ENCODE measurements at places on chromosomes 11 and 22. TPM values are rescaled to one million over a fixed set of nuclear protein-coding genes. Genes with fewer than 3 reads are reported as not detected.
A peak's percentile ranks its signal among the peaks of the same experiment; 100 is the strongest.

GRCh38 chr22:41885516-41885915, 29.4 kb downstream of the SHISA8 start:
- no peaks in the 10 kb centered on the region for H3K27me3 ChIP-seq
- no peak overlapping the region for H3K27ac ChIP-seq
- no peak for DNase-seq
- H3K4me1 ChIP-seq = no peaks in the 10 kb centered on the region
- no peak overlapping the region for H3K4me3 ChIP-seq

SYT7 gene
- 0.10 TPM for total RNA-seq

- H3K27me3 ChIP-seq = peaks cover 15% of the 10 kb centered on the region
- H3K27ac ChIP-seq = no peak overlapping the region
- H3K36me3 ChIP-seq = no peaks in the 10 kb centered on the region
- DNase-seq = no peak
- peaks cover 40% of the 10 kb centered on the region for H3K4me1 ChIP-seq
- peak overlapping the region; percentile 78 for H3K4me3 ChIP-seq
Measured at GRCh38 chr22:26588729-26589366, 1.1 kb downstream of the TPST2 start.

- H3K27ac ChIP-seq = no peak overlapping the region
- no peak for DNase-seq
- H3K4me1 ChIP-seq = no peaks in the 10 kb centered on the region
- no peaks in the 10 kb centered on the region for H3K36me3 ChIP-seq
Measured at GRCh38 chr22:26033071-26033470, 136.2 kb upstream of the SEZ6L start.

GRCh38 chr11:75441804-75442132, 8.8 kb upstream of the KLHL35 start:
- no peak overlapping the region for H3K4me3 ChIP-seq
- H3K4me1 ChIP-seq = no peaks in the 10 kb centered on the region
- DNase-seq = no peak
- H3K36me3 ChIP-seq = no peaks in the 10 kb centered on the region
- no peak overlapping the region for H3K27ac ChIP-seq
- no peaks in the 10 kb centered on the region for H3K27me3 ChIP-seq

PTPRCAP gene
- total RNA-seq = 0.89 TPM

GRCh38 chr11:72614381-72614780, 59.8 kb downstream of the PDE2A start:
- DNase-seq = no peak
- peaks cover 54% of the 10 kb centered on the region for H3K27me3 ChIP-seq
- H3K4me1 ChIP-seq = peaks cover 2% of the 10 kb centered on the region
- no peaks in the 10 kb centered on the region for H3K36me3 ChIP-seq

DNA sequence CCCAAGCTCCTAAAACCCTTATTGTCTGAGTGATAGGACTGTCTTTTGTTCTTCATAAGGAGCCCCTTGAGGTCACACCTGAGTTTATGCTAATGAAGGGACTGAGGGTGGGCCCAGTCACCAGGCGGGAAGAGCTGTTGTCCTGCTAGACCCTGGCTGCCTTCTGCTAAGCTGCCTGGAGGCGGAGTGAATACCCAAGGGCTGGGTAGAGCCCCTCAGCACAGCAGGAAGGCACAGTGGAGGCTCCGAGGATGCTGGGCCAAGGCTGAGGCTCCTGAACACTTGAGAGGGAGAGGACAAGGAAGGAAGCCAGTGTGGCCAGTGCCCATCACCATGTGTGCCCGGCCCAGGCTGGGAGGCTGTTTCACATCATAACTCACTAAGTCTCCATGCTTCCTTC, 4.8 kb upstream of the PHF21B start:
- peaks cover 9% of the 10 kb centered on the region for H3K4me1 ChIP-seq
- H3K4me3 ChIP-seq = no peak overlapping the region
- H3K27ac ChIP-seq = no peak overlapping the region
- H3K27me3 ChIP-seq = peaks cover 45% of the 10 kb centered on the region
- DNase-seq = no peak

DNA sequence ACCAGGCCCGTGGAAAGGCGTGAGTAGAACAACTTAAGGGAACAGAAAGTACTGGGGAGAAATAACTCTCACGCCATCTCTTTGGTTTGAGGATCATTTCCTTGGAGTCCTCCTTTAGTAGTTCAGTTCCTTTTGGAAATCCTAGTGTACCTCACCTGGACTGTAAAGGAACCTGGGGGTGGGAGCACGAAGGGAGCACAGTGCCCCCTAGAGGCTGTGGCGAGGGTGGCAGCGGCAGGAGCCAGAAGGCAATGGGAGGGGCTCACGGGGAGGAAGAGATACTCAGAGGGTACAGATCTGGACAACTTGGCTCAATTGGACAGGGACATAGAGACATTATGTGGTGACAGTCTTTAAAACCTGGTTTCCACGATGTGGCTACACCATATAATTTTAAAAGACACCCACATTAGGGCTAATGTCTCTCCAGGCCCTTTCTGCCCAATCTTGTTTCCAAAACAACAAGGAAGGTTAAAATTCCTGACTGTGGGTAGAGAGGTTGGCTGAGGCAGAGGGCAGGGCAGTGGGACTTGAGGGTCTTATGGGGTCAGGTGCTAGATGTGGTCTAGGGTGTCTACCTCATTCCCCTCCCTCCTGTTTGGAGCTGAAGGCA, 87.0 kb downstream of the CSNK2A3 start:
- peaks cover 8% of the 10 kb centered on the region for H3K4me1 ChIP-seq
- no peak overlapping the region for H3K4me3 ChIP-seq
- DNase-seq = no peak
- H3K36me3 ChIP-seq = peaks cover 5% of the 10 kb centered on the region

- no peak overlapping the region for H3K27ac ChIP-seq
- no peak overlapping the region for H3K4me3 ChIP-seq
- H3K27me3 ChIP-seq = no peaks in the 10 kb centered on the region
- H3K36me3 ChIP-seq = peaks cover 39% of the 10 kb centered on the region
- no peak for DNase-seq
- no peaks in the 10 kb centered on the region for H3K4me1 ChIP-seq
Measured at GRCh38 chr11:134205729-134206128, 18.0 kb downstream of the NCAPD3 start.

- H3K4me3 ChIP-seq = no peak overlapping the region
- no peaks in the 10 kb centered on the region for H3K27me3 ChIP-seq
- peaks cover 13% of the 10 kb centered on the region for H3K4me1 ChIP-seq
Measured at GRCh38 chr11:125588505-125588904, 4.1 kb upstream of the STT3A start.

ELFN2 gene
- total RNA-seq = 0.97 TPM

BIRC3 gene
- 1.0 TPM for total RNA-seq

TTLL1 gene
- total RNA-seq = 21.5 TPM

DNA sequence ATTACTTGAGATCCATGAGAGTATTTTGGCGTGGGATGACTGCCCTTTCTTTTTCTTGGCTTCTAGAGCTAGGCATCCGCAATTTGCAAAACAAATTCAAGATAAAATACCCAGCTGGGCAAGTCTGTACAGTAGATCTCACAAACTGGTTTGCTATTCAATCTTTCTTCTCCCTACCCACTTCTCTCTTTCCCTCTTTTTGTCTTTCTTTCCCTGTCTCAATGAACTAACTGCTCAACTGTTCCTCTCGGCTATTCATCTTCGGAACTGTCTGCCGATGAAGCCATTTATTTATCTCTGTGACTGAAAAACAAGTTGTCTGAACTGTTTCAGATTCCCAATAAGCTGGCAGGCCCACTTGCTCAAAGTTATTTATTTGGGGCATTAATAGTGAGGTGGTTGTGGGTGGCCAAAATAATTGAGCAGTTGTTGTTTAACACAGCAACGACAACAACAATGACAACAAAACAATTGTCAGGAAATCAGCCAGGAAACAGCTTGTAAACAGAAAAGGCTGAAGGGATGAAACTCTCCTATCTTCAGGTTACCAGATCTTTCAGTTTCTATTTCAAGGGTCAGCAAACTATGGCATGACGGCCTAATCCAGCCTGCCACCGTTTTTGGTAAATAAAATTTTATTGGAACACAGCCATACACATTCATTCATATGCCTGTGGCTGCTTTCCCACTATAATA, 76.0 kb upstream of the MTMR2 start:
- H3K27me3 ChIP-seq = no peaks in the 10 kb centered on the region
- no peak overlapping the region for H3K27ac ChIP-seq
- DNase-seq = no peak
- H3K36me3 ChIP-seq = peaks cover 4% of the 10 kb centered on the region
- peaks cover 11% of the 10 kb centered on the region for H3K4me1 ChIP-seq

DNA sequence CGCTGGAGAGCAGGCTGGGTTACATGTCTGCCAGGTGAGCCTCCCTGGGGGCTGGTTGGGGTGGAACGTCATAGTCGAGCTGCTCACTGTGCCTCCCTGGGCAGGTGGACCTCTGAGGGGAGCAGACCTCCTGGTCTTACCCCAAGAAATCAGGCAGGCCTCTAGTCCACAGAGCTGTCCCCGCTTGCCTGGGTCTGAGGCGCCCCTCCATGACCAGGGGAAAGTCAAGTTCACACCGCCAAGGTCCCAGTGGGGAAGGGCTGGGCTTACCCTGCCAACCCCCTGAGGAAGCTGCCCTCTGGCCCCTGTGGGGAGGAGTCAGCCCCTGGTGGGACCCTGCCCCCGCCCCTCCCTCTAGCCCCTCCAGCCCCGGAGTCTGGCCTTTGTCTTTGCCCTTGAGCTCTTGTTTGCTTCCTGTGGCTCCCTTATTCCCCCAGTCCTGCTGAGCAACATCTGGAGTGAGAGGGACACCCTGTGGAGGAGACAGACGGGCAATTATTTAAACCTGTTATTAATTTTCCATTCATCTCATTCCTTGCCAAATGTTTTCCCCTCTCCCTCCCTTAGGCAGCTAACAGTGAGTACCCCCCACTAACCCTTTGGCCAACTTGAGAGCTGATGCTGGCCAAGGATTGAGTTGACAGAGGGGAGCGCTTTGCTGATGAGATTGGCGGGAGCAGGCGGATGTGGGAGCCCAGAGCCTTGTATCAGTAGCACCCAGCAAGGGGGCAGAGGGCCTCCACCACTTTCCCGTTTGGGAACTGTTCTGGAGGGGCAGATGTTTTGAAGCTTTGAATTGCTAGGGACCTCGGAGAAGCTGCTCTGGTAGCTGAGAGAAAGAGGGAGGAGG, 83.4 kb downstream of the CEP164 start:
- no peaks in the 10 kb centered on the region for H3K27me3 ChIP-seq
- H3K4me1 ChIP-seq = peaks cover 9% of the 10 kb centered on the region
- H3K36me3 ChIP-seq = peaks cover 34% of the 10 kb centered on the region
- peak overlapping the region; percentile 60 for H3K27ac ChIP-seq

- no peaks in the 10 kb centered on the region for H3K36me3 ChIP-seq
- no peak overlapping the region for H3K27ac ChIP-seq
- no peaks in the 10 kb centered on the region for H3K27me3 ChIP-seq
- peaks cover 12% of the 10 kb centered on the region for H3K4me1 ChIP-seq
- no peak for DNase-seq
Measured at GRCh38 chr11:34650528-34650927, 29.6 kb downstream of the EHF start.

DNA sequence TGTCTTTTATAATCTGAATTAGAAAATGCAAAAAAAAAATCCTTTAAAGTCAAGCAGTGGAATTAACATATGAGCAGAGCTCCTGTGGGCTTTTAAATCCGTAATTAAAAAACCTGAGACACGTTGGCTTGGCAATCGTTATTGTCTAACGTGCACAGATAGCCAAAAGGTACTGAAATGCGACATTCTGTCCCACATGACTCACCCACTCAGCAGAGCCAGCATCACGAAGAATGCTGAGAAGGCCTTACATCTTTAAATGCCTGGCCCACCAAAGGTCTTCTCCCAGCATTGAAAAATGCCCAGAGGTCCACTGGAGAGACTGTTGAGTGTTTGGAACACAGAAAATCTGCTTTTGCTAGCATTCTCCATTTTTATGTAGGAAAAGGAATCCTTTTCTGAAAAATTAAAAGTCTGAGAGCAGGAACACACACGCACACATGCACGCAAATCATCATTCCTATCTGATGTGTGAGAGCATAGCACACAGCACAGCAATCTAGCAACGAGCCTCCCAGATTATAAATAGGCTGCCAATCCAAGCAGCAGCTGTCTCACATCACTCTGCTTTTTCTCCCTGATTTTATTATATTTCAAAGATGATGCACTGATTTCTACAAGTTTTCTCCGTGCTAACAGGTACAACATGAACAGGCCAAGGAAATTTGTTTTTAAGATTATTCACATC, 94.5 kb downstream of the PHF21A start:
- H3K27ac ChIP-seq = no peak overlapping the region
- peaks cover 5% of the 10 kb centered on the region for H3K36me3 ChIP-seq
- no peaks in the 10 kb centered on the region for H3K27me3 ChIP-seq
- no peak for DNase-seq
- peaks cover 4% of the 10 kb centered on the region for H3K4me1 ChIP-seq
- no peak overlapping the region for H3K4me3 ChIP-seq

DNA sequence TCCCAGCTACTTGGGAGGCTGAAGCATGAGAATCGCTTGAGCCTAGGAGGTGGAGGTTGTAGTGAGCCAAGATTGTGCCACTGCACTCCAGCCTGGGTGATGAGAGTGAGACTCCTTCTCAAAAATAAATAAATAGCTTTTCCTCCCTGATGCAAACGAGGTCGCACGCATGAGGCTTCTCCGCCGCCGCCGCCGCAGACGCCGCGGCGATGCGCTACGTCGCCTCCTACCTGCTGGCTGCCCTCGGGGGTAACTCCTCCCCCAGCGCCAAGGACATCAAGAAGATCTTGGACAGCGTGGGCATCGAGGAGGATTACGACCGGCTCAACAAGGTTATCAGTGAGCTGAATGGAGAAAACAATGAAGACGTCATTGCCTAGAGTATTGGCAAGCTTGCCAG, 20.0 kb upstream of the RAB39A start:
- H3K4me3 ChIP-seq = no peak overlapping the region
- peak; percentile 53 for DNase-seq
- H3K36me3 ChIP-seq = no peaks in the 10 kb centered on the region
- H3K4me1 ChIP-seq = no peaks in the 10 kb centered on the region

- H3K4me1 ChIP-seq = peaks cover 55% of the 10 kb centered on the region
- peaks cover 6% of the 10 kb centered on the region for H3K36me3 ChIP-seq
- DNase-seq = no peak
- H3K27me3 ChIP-seq = no peaks in the 10 kb centered on the region
- peak overlapping the region; percentile 90 for H3K27ac ChIP-seq
Measured at GRCh38 chr11:122808478-122808869, 29.8 kb upstream of the CRTAM start.

GRCh38 chr11:72591785-72592502, 82.3 kb downstream of the PDE2A start:
- no peak overlapping the region for H3K27ac ChIP-seq
- no peak for DNase-seq
- peaks cover 88% of the 10 kb centered on the region for H3K27me3 ChIP-seq
- H3K4me3 ChIP-seq = no peak overlapping the region

SERPIND1 gene
- not detected for total RNA-seq

TESMIN gene
- total RNA-seq = 0.55 TPM
